ENCODE measurements at places on chromosomes 5 and 9. TPM values are rescaled to one million over a fixed set of nuclear protein-coding genes. Genes with fewer than 3 reads are reported as not detected.

The SLC36A2 gene
- total RNA-seq, result 1.8 TPM

The GPR151 gene
- not detected for total RNA-seq

The ANKRD18A gene
- 11.6 TPM for total RNA-seq

GRCh38 chr5:163889369-163889768 lies 383.9 kb downstream of the MAT2B start:
- DNase-seq, result no peak

DNA sequence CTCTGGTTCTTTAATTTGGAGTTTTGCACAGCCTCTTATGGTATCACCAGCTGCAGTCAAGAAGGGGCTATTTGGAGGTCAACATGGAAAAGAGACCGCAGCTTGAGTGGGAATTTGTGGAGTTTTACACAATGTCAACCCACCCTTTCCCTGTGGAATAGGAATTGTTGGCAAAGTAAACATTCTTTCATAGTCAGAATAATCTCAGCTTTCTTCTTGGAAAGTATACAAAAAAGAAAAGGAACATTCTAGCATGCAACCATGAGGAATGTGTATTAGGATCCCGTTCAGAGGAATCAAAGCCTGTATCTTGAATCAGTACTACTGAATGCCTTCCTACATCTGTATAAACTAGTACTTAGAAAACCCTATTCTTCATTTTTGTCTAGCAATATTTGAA lies 107.6 kb downstream of the LURAP1L start:
- no peak for DNase-seq

The IL4 gene
- not detected for total RNA-seq

- no peak for DNase-seq
Observed at GRCh38 chr9:113589407-113589806, 125.9 kb downstream of the RGS3 start.

The KCNV2 gene
- total RNA-seq, result not detected

- no peak for DNase-seq
Observed at GRCh38 chr5:37816883-37817282, 23.0 kb downstream of the GDNF start.

- peak; percentile 65 for DNase-seq
Observed at GRCh38 chr5:76607353-76607871, 15.8 kb downstream of the F2RL2 start.

- peak; percentile 54 for DNase-seq
Observed at GRCh38 chr9:26656003-26656870, 236.4 kb downstream of the CAAP1 start.

DNA sequence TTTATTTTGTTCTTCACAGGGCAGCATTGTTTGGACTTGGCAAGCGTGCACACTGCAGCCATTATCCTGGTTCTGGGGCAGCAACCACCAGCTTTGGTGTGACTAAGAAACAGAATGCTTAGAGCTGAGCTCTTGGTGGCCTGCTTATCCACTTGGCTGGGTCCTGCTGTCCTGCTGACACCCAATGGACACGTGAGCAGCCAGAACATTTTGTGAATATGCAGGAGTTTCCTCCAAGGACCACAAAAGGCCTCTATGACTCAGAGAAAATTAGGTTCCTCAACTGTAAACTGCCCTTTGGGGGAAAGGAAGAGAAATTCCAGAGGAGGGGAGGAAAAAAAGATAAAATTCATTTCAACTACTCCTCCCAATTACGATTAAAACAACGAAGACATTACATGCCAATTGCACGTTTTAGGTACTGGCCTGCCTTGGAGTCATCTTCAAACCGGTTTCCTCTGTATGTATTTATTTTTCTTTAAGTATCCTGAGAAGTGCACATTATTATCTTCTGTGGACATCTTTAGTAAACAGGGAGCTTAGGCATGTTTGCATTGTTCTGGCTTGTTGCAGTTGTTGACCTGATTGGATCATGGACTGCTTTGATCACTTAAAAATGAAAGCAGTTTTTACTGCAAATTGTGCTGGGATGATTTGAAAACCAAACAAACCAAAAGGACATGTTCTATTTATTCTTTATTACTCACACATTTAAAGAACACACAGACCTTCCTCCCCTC lies 82.3 kb upstream of the TLE4 start:
- peak; percentile 27 for DNase-seq

- DNase-seq, result no peak
Observed at GRCh38 chr5:157143127-157143971, 684 bp upstream of the MED7 start.

GRCh38 chr5:14816999-14817761 lies 54.4 kb downstream of the ANKH start:
- DNase-seq, result no peak

DNA sequence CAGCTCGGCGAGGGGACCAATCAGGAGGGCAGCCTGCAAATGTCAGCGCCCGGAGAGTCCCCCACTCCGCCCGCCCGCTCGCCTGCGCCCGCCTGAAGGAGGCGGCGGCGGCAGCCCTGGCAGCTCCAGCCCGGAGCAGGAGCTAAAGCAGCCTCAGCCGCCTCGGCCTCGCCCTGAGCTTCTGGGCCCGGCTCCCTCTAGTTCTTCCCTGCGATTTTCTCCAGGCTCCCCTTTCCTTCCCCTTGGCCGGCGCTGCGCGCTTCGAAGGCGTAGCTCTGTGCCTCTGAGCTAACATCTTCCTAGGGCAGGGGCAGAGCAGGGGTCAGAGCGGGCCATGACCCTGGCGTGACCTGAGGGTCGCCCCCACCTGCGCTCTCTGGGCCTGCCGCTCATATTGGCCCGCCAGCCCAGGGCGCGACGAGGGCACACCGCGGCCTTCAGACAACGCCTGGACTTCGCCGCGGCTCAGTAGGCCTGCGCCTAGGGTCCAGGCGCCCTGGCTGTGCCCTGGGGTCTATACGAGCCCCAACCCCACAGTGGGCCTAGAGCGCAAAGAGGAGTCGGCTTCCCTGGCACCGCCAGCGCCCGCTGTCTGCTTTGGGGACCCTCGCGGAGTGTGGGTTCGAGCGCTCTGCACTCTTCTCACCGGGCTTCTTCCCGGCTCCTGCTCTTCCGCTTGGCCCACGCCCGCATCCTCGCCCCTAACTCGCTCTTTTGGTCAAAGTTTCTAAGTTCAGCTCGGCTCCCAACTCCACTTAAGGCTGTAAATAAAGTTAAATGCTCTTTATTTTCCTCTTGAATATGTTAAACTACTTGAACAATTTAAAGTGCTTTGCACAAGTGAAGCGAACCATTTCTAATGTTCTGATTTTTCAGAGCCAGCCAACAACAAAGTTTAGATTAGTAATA lies 504 bp upstream of the OTP start:
- DNase-seq, result no peak

The PCDHB11 gene
- total RNA-seq, result 4.3 TPM

GRCh38 chr9:69801989-69802388 lies 18.6 kb upstream of the CFAP95 start:
- DNase-seq, result no peak

The AQP7 gene
- total RNA-seq, result 11.9 TPM

- no peak for DNase-seq
Observed at GRCh38 chr5:83551821-83552220, 80.3 kb downstream of the VCAN start.

The POU5F2 gene
- 1.8 TPM for total RNA-seq

DNA sequence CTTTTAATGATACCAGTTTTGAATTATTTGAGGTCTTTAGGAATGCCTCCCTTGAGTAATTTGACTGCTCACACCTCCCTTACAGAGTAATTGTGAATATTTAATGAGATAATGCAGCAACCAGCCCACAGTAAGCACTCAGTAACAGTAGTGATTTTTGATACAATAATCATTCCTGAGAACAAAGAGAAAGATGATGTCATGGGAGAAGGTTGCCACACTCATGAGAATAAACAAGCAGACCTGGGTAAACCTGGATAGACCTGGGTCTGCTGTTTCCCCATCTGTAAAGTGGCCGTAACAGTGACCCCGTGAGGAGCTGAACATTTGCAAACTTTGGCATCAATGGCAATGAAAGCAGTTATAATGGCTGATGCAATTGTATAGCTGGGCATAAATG lies 4.2 kb downstream of the C1QTNF2 start:
- no peak for DNase-seq

The SH2D3C gene
- total RNA-seq, result 27.7 TPM

The ADAMTS13 gene
- 3.1 TPM for total RNA-seq

The GPSM1 gene
- 11.6 TPM for total RNA-seq

GRCh38 chr9:128690684-128691034 lies 1.6 kb downstream of the SET start:
- DNase-seq, result no peak

- DNase-seq, result no peak
Observed at GRCh38 chr9:135183528-135184180, 96.2 kb downstream of the OLFM1 start.

The ERP44 gene
- 22.3 TPM for total RNA-seq

- no peak for DNase-seq
Observed at GRCh38 chr9:2722715-2723114, 5.4 kb downstream of the KCNV2 start.

DNA sequence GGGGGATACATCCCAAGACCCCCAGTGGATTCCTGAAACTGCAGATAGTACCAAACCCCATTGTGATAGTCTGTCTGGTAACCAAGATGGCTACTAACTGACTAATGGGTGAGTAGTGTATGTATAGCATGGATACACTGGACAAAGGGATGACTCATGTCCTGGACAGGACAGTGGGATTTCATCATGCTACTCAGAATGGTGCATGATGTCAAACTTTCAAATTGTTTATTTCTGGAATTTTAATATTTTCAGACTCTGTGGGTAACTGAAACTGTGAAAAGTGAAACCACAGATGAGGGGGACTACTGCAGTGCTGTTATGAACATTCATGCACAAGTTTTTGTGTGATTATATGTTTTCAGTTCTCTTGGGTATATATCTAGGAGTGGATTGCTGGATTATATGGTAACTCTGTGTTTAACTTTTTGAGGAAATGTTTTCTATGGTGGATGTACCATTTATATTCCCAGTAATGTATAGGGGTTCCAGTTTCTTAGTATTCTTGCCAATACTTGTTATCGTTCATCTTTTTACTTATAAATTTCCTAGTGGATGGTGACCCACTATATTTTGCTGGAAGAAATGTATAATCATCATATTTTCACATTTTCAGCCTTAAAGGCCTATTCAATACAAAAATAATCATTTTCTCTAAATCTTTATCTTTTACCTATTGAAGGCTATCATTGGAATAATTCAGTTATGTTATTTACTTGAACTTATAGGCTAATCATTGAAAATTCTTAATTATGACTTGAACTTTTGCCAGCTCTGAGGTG lies 140.9 kb downstream of the NR3C1 start:
- no peak for DNase-seq

DNA sequence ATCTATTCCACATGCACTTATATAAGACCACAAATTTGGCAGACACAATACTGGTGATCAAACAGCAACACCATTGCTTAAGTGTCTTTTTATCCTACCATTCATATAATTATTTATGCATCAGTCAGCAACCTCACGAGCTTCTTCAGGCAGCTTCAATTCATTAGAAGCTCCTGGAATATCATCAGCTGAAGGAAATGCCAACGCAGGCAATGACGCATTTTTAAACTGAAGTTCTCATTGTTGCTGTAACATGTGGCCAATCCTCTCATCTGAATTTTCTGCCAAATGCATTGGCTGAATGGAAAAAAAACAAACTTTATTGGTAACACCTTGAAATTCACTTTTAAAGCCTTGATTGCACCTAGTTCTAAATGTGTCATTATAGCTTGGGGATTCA lies 376.4 kb upstream of the RGMB start:
- DNase-seq, result no peak

The BTNL8 gene
- total RNA-seq, result 0.19 TPM

GRCh38 chr5:136034984-136035383 lies 6.2 kb downstream of the TGFBI start:
- no peak for DNase-seq

The TNFSF15 gene
- total RNA-seq, result 2.3 TPM

DNA sequence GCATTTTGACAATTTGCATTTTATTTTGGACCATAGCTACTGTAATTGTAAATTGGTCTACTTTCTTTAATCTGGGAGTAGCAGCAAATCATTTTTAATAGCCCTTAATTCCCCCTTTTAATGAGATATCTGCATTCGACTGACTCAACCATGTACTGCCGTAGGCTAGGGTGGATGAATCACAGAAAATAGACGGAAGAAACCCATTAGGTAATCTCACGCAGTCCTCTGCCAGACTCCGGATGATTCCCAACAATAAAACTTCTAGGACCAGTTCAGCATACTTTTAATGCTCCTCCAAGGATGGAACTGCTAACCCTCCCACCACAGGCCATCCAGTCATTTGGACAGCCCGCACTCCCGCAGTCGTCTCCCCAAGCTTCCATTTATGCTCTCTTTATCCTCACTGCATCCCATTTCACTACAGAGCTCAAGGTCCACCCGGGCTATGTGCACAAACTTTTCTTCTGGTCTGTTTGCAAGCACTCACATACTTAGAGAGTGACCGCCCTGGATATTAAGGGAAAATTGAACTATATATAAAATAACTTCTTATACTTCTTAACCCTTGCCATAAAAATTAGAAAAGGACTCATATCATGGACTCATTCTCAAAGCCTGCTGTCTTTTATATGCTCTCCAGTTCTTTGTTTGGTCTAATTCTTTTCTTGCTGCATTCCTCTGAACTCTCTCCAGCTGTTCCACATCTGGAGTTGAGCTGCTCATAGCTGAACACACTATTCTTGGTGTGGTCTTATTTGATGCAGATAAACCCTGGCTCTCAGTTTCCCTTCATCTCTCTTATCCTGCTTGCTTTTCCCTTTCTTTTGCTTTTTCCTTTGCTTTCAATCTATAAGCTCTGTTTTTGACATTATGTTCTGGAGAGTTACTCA lies 326.6 kb downstream of the ARL15 start:
- no peak for DNase-seq

GRCh38 chr5:142014911-142015584 lies 2.2 kb upstream of the GNPDA1 start:
- no peak for DNase-seq

The NTRK2 gene
- total RNA-seq, result 41.2 TPM

GRCh38 chr5:160852049-160852448 lies at the start of gene ATP10B:
ATP10B (minus strand) TSS chr5:160852211; CDS start chr5:160688074, 164,137 bp downstream.
- no peak for DNase-seq

DNA sequence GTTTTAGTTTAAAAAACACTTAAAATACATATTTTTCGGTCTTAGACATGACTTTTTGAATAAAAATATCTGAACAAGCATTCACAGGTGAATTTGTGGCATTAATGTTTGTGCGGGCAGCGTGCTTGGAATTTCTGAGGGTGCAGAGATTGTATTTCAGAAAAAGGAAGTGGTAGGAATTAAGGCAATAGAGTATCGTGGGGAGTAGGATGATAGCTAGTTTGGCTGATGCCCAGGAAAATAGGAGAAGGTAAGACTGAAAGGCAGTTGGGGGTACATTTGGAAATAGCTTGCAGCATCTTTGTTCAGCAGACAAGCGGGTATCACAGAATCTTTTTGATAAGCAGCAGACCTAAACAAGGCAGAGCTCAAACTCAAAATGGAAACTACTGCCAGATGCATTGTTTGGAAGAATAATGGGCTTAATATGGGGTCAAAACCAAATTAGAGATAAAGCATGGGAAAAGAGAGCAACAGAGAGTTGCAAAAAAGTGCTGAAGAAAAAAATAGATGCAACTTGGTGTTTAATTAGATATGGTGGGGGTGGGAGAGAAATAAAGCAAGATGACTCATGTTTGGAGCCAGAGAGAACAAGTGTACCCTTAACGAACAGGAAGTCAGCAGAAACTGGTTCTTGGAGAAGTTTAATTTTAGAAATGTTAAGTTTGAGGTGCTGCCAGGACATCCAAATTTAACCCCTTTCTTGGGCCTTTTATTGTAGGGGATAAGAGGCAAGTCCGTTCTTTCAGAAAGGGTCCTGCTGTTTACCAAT lies 85.7 kb upstream of the ARRDC3 start:
- no peak for DNase-seq

All from kidney (tissue), 22 donors.